ENCODE measurements at places on chromosomes 5 and 9. TPM values are rescaled to one million over a fixed set of nuclear protein-coding genes. Genes with fewer than 3 reads are reported as not detected.

DNA sequence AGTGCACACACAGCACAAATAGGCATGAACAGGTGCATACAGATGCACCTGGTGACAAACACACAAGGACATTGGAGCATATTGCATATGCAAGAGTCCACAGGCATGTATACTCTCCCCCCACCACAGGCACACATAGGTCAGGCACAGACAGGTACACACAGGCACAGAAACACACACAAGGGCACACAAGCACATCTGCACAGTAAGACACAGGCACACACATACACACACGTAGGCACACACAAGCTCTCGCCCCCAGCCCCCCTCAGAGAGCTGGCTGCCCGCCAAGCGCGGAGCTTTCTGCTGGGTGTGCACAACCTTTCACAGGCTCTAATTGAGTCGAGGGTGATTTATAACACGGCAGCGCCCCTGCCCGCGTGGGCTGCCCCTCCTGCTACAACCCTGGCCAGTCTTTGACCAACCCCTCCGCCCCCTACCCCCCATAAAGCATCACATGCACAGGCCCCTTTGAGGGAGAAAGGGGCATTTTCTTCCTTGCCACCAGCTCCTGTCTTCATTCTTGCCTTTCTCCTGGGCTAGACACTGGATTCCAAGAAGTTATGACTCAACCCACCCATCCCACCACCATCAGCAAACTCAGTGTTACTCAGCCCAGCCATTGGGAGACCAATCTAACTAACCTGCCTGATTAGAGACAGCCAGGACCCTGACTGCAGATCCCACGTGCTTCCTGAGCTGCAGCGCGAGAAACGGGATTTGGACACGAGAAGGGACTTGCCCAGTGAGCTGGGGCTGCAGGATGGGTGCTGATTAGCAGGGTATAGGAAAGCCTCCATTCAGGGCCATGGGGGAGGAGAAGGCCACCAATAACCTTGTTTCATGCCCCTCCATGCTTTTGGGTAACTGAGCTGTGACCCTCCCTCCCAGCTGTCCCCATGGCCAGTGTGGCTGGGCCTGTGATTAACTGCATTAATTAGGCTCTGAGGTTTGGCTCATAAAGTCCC is 42.8 kb upstream of the PSD2 start:
- DNase-seq, result no peak

- no peak for DNase-seq
Observed at GRCh38 chr9:134226221-134226930, 62.0 kb upstream of the RNU6ATAC start.

DNA sequence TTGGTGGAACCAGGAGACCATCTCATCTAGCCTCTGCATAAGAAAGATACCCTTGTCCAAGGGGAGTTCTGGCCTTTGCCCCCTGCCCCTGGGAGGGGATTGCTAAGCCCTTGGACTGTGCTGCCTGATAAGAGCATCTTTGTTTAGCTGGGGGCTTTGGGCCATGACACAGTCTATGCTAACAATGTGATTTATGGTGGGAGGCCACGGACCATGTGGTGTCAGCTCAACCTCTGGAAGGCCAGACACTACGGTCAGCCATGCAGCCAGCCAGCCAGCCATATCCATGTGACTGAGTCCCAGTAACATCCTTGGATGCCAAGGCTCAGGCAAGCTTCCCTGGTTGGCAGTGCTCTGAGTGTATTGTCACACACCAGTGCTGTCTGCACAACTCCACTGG is 244.4 kb downstream of the FSTL4 start:
- no peak for DNase-seq

- no peak for DNase-seq
Observed at GRCh38 chr5:178415353-178415752, 174.8 kb downstream of the COL23A1 start.

DMRTA1 gene
- 0.14 TPM for total RNA-seq

SLC28A3 gene
- 2.6 TPM for total RNA-seq

OR1J2 gene
- total RNA-seq, result not detected

GABRA6 gene
- total RNA-seq, result not detected

GPR150 gene
- total RNA-seq, result 0.21 TPM

KCNV2 gene
- total RNA-seq, result not detected

All from Caco-2 (cell line).